Fibroblast of villous mesenchyme (primary cell): ENCODE measurements at places on chromosomes 12 and 14. TPM values are rescaled to one million over a fixed set of nuclear protein-coding genes. Genes with fewer than 3 reads are reported as not detected.

Gene ANKRD33
- total RNA-seq: not detected in 2 replicates

Gene TMEM233
- not detected in 2 replicates for total RNA-seq

Gene GLIPR1L2
- total RNA-seq: 0.32 and 0.43 TPM in 2 replicates

Gene FITM1
- total RNA-seq: not detected in 2 replicates

Gene SDR9C7
- total RNA-seq: not detected in 2 replicates

Gene TAPBPL
- total RNA-seq: 7.3 and 11.6 TPM in 2 replicates

Gene TAS2R43
- total RNA-seq: 3.5 and 4.5 TPM in 2 replicates

Gene C3AR1
- under 0.01 TPM in 2 replicates for total RNA-seq

Gene TUNAR
- total RNA-seq: not detected in 2 replicates

- peak; percentile 32 for DNase-seq
Measured at GRCh38 chr12:112900298-112901145, 6.2 kb upstream of the OAS1 start.

DNA sequence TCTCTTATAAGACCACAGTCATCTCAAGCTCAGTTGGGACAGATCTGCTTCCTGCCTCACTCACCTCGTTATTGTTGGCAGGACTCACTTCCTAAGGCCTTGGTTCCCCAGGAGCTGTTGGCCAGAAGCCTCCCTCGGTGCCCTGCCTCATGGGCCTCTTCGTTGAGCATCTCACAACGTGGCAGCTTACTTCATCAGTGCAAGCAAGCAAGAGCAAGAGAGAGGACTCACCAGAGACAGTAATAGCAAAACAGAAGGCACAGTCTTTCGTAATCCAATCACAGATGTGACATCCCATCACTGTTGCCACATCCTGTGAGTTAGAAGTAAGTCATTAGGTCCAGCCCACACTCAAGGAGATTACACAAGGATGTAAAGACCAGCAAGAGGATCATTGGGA lies 5.1 kb upstream of the NUMB start:
- DNase-seq: peak; percentile 97

DNA sequence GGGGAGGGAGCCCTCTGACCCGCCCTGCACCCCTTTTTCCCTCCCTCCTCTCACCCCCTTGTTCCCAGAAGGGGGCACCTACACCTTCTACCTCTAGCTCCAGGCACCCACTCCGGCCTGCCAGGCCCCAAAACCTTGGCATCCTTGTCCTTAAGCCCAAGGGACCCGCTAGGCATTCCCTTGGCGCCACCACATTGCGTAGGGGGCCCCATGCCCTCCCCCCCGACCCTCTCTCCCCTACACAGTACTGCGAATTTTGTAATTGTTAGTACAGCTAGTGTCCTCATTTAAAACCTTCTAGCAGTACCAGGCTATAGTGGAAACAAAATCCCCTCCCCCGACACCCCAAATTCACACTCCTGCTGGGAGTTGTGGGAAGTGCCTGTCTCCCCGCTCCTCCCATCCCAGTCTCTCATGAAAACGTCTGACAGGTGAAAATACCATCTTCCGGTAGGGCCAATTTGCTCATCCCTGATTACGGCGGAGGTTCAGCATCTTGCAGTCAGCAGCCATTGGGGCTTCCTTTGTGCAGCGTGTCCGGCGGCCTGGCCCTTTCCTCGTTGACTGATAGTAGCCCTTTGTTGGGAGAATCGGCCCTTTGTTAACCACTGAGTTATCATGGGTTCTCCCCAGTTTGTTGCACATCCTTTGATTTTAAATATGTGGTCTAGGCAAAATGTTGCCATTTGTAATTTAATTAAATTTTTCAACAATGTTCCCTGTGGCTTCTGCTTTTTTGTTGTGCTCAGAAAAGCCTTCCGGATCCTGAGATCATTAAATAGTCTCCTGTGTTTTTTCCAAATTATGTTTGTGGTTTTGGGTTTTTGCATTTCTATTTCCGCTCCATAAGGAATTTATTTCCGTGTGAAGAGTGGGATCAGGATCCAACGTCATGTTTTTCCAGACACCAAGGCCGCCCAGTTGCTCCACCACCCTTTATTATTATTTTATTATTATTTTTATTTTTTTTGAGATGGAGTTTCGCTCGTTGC lies 7.9 kb upstream of the CEP170B start:
- DNase-seq: no peak

DNA sequence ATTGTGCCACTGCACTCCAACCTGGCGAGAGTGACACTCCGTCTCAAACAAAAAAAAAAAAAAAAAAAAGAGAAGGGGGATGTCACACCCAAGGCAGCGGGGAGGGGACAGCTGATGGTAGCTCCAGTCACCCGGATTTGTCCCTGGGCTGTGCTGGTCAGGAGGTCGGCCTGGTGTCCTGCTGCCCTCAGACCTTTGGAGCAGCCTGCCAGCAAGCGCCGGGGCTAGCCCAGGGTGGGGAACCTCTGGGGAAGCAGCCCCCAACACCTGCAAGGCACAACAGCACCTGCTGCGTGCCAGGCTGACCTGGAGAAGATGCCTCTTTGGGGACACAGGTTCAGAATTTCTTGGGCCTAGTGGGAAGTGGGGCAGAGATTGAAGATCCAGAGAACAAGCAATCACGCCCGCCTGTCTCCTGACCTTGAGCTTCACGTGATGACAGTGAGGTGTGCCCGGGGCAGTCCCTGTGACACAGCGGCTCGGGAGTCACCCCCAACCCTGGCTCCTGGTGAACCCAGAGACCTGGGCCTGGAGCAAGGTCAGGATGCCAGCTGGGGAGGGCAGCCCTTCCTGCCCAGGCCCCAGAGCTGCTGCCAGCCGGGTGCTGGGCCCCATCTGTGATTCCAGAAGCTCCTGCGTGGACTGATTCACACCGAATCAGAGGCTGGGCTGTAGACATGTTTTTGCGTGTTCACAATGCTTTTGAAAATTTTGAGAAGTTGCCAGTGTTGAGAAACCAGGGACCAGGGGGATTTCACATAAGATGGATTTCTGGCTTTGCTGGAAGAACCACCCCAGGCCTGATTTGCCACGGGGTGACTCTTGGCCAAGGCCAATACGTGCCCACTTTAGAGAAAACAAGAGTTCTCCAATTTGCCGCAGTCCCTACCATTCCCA lies 66.4 kb downstream of the RFLNA start:
- DNase-seq: no peak

DNA sequence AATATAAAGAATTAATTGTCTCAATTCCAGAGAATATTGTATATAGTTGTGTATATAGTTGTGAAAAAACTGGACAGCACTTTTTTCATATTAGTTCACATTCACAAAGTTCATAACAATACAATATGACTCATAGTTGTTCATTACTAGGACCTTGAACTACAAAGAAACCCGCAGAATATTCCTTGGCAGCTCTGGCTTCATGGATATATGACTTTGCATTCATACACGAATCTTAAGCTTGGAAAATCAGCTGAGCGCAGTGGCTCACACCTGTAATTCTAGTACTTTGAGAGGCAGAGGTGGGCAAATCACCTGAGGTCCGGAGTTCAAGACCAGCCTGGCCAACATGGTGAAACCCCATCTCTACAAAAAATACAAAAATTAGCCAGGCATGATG lies 38.1 kb upstream of the PCED1B start:
- DNase-seq: no peak

DNA sequence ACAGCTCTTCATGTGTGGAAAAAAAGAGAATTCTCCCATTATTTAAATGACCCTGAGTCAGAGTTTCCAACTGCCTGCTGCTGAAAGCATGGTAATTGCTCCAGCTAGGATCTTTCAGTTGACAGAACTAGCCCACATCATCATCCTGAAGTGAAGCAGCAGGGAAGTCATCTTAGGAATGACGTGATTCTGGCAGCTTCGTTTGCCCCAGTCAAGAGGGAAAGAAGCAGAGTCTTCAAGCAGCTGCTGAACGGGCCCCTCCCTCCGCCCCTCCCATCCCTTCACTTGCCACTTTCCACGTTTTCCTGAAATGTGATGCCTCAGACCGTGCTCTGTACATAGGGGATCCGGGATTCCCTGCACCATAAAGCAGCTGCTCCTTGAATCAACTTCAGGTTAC lies 455.0 kb upstream of the TMEM132C start:
- peak; percentile 68 for DNase-seq

- DNase-seq: peak; percentile 38
Measured at GRCh38 chr14:69685716-69686115, 74.3 kb downstream of the SUSD6 start.

DNA sequence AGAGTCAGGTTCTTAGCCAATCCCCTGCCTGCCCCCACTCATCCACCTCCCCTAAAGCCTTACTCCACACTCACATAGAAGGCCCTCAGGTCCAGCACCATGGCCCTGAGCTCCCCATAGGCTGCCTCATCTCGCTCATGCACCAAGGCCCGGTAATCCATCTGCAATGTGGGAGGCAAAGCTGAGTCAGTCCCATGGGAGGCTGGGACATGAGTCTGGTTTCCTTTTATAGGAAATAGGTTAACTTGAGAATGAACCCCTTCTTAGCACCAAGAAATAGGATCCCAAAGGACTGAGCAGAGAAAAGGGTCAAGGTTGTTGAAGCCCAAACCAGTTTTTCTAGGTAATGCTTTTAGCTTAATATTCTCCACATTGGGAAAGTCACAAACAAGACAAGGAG lies 2.1 kb upstream of the EMC9 start:
- peak; percentile 16 for DNase-seq

DNA sequence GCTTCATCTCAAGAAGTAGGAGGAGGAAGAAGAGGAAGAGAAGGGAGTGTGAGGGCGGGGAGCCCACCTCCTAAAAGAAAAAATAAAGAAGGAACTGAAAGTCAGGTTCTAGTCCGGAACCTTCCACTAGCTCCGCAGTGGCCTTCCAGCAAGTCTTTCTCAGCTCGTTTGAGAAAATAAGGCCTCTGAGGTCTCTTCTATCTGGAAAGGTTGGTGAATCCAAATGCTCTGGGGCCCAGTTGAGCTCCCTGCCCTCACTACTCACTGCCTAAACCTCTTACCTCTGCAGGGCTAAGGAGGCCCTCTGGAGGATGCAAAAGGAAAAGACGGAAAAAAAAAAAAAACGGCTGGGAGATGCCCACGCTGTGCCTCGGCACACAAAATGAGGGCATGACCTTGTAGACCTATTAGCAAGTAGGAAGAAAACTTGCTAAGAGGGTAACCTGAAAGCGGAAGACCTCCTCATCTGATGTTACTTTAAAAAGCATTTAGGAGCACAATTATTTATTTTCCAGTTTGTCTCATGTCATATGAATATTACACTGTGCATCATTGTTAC lies 35.9 kb downstream of the FBLN5 start:
- peak; percentile 42 for DNase-seq

GRCh38 chr14:95078867-95079266 lies 78.5 kb downstream of the DICER1 start:
- DNase-seq: no peak

DNA sequence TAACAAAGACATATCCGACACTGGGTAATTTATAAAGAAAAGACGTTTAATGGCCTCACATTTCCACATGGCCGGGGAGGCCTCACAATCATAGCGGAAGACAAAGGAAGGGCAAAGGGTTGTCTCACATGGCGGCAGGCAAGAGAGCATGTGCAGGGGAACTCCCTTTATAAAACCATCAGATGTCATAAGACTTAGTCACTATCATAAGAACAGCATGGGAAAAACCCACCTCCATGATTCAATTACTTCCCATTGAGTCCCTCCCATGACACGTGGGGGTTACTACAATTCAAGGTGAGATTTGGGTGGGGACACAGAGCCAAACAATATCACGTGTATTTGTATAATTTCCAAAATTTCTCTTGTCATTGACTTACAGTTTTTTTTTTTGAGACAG lies 5.5 kb upstream of the LMNTD1 start:
- no peak for DNase-seq

- DNase-seq: peak; percentile 76
Measured at GRCh38 chr12:26744697-26745440, 88.1 kb downstream of the ITPR2 start.

DNA sequence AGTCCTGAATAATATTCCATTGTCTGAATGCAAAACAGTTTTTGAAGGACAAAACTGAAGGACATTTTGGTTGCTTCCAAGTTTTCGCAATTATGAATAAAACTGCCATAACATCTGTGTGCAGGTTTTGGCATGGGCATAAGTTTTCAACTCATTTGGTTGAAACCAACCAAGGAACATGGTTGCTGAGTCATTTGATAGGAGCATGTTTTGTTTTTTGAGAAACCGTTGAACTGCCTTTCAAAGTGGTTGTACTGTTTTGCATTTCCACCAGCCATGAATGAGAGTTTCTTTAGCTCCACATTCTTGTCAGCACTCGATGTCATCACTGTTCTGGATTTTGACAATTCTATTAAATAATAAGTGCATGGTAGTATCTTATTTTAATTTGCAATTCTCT lies 23.0 kb upstream of the GSG1 start:
- DNase-seq: no peak

DNA sequence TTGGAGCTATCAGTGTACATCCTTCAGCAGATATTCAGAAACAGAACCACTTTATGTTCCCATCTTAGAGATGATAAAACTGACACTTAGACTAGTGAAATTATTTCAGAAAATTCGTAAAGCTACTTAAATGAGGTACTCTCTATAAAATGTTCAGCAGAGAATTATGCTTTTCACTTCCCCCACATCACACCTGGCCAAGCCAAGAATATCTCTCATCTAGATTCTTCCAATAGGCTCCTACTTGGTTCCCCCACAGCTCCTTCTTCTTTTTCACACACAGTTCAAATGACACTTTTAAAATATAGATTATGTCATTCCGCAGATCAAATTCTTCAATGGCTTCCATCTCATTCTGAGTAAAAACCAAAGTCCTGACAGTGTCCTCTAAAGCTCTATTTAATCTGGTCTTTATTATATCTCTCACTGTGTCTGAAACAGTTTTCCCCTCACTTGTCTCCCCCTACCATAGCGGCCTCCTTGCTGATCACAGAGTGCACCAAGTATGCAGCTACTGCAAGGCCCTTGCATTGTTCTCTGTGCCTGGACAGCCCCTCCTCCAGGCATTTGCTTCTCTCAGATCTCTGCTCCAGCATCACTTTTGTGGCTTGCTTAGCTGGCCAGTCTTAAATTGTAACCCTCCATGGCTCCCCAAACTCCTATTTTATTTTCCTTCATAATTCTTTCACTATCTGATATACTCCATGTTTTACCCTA lies 736.8 kb upstream of the USP15 start:
- DNase-seq: no peak

DNA sequence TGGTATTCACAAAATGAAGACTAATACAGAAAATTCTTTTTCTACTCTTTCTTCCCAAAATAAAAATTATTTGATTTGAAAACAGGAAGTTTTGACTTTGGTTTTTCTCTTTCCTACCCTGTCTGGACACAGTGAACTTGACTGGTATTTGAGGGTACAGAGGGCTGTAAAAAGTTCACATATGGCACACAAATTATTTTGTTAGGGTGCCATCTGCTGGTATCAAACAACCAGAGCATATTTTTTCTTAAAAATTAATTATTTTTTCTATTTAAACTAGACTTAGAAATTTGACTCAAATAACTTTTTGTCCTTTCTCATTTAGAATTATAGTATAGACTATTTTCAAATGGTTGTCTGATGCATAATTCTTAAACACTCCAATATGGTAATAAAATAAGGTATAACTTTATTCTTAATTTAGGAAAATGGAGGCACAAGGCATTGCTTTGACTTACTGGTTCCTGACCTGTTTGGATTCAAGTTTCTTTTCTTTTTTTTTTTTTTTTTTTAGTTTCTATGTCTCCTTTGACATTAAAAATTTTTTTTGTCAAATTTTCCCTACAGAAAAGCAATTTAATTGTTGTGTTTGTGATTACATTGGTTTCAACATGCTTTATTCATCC lies 390.6 kb downstream of the PRKD1 start:
- DNase-seq: peak; percentile 40
